ENCODE measurements at places on chromosomes 3 and 15.

GRCh38 chr3:58576716-58577115 is 475 bp downstream of the FAM107A start:
- DNase-seq = no peak

DNA sequence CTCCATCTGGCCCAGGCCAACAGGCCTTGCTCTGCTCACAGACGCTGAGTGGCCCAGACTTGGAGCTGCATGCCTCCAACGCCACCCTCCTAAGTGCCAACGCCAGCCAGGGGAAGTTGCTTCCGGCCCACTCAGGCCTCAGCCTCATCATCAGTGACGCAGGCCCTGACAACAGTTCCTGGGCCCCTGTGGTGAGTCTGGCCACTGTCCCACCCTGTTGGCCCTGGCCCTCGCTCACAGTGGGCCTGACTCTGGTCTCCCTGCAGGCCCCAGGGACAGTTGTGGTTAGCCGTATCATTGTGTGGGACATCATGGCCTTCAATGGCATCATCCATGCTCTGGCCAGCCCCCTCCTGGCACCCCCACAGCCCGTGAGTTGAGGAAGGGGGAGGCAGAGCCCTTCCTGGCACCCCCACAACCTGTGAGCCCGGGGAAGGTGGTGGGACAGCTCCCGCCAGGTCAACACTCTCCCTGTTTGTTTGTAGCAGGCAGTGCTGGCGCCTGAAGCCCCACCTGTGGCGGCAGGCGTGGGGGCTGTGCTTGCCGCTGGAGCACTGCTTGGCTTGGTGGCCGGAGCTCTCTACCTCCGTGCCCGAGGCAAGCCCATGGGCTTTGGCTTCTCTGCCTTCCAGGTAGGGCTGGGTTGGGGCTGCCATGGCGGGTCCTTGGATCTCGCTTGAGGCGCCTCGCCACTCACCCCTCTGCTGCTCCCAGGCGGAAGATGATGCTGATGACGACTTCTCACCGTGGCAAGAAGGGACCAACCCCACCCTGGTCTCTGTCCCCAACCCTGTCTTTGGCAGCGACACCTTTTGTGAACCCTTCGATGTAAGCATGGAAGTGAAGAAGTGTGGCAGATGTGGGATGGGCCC is 10.0 kb downstream of the NT5DC2 start:
- no peak for DNase-seq

DNA sequence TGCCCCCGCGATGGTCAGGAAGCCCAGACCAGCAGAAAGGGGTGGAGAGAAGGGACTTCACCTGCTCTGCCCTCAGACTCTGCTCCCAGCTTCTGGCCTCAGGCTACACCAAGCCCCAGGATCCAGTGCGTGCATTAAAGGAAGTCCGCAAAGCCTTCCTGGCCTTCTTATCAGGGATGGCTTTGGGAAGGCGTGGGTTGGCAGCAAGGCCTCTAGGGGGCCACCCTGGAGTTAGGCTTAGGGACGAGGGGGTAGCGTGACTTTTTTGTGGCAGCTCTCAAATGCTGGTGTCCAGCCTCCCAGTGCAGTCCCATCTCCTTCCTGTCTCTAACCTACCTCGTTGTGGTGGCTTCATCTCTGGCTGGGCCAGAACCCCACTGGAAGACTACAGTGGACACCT is 18.9 kb upstream of the RPL29 start:
- DNase-seq = no peak

DNA sequence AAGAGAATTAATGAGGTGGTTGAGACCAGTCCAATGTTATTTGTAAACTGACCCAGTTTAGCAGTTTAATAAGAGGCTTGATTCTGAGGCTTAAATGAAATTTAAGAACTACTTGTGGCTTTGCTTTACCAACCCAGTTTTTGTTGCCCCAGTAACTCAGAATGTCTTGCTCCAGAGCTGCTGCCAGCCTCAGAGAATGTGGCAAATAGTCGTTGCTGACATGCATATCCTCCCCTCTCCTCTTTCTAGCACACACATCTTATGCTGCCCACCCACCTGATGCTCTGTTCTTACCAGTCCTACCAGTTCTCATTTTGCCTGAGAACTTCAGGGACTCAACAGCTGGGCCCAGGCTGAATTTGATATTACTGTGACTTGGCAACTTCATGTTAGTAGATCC is 92.4 kb upstream of the TSC22D2 start:
- DNase-seq = no peak

GRCh38 chr3:179415377-179415776 is 35.9 kb downstream of the GNB4 start:
- DNase-seq = no peak

DNA sequence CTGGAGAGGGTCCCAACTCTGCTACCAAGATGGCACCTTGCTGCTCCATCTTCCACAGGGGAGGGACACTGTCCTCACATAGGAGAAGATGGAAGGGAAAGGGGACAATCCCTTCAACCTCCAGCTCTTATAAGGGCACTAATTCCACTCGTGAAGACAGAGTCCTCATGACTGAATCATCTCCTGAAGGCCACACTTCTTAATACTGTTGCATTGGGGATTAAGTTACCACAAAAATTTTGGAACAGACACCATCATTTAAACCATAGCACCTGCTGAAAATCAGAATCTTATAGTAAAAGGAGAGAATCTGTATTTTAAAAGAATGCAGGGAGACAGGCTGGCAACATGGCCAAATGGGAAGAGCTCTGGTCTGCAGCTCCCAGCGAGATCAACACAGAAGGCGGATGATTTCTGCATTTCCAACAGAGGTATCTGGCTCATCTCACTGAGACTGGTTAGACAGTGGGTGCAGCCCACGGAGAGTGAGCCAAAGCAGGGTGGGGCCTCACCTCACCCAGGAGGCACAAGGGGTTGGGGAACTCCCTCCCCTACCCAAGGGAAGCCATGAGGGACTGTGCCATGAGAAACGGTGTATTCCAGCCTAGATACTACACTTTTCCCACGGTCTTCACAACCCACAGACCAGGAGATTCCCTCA is 69.4 kb upstream of the LIPC start:
- no peak for DNase-seq

DNA sequence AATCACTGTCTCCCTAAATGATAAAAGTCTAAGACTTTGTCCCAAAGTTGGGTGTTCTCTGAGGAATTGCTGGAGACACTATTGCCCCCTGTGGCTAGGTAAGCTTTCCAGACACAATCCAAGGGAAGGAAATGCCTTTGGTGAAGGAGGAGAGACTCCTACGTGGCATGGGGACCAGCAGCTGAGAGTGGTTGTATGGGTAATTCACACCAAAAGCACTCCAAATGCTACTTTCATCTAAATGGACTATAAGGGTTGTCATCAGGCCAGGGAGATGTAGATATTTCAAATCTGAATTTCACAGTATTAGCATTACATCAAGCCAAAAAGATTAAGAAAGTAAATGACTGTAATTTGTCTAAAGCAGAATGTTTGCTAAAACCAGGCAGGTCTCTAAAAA is 400.8 kb upstream of the THBS1 start:
- no peak for DNase-seq

DNA sequence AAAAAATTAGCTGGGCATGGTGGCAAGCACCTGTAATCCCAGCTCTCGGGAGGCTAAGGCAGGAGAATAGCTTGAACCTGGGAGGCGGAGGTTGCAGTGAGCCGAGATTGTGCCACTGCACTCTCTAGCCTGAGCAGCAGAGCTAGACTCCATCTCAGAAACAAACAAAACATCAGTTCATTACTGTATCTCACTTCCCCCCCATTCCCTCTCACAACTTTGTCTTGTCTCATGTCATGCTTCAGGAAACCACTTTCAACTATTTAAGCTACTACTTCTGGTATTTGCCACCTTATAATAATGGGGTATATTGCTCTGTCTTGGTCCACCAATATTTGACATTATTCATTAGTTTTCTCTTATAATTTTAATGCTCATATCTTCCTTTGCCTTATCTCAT is 26.2 kb downstream of the PIK3CA start:
- DNase-seq = no peak

GRCh38 chr3:111570404-111571030 is 24.6 kb downstream of the ZBED2 start:
- DNase-seq = no peak

GRCh38 chr15:51403072-51403878 is 61.8 kb downstream of the GLDN start:
- DNase-seq = no peak

GRCh38 chr3:100324044-100324443 is 10.5 kb upstream of the NIT2 start:
- no peak for DNase-seq

DNA sequence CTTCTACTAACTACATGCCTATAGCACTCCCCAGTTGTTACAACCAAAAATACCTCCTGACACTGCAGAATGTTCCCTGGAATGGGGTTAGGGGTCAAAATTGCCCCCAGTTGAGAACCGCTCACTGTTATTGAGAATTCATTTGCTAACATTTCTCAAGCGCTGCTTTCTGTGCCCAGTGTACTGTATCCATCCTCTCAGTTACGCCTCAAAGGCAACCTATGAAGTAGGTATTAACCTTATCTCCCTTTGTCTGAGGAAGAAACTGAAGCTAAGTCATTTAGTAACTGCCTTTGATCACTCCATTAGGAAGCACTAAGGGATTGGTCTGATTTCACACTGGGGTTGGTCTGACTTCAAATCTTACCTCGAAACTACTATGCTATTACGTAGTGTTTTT is 70.1 kb downstream of the CADPS start:
- no peak for DNase-seq

- no peak for DNase-seq
Observed at GRCh38 chr15:81625896-81626295, 251.9 kb upstream of the TMC3 start.

DNA sequence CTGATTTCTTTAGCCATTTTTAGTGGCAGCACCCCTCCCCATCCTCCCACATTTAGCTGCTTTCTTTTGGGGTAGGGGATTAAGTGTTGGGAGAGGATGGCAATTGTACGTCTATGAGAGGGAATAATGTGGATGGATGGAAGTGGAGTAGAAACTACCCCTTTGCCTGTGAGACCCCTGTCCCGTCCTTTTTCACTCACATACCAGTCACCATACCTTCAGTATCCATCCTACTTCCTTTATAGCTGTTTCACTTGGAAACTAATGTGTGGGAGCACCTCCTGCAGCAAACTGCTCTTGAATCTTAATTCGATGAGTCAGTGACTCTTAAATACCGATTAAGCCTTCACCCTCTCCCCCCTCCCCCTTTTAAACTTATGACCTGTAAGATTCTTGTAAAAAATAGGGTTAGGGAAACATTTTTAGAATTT is 730 bp downstream of the SPRED1 start:
- no peak for DNase-seq

GRCh38 chr3:5874931-5875341 is 687.4 kb downstream of the EDEM1 start:
- DNase-seq = no peak

GRCh38 chr3:49720855-49721595 is 1.5 kb upstream of the AMIGO3 start:
- DNase-seq = no peak

DNA sequence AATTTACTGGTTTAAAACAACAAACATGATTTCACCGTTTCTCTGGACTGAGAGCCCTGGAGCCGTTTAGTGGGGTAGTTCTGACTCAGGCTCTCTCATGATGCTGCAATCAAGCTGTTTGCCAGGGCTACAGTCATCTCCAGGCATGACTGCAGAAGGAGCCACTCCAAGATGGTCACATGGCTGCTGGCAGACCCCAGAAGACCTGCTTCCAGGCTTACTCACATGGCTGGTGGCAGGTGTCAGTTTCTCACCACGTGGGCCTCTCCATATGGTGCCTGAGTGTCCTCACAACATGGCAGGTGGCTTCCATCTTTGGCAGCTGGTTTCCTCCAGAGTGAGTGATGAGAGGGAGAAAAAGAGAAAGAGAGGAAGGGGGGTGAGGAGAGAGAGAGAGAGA is 378.3 kb upstream of the RGMA start:
- DNase-seq = no peak

GRCh38 chr3:136885357-136886213 is 23.6 kb downstream of the NCK1 start:
- DNase-seq = no peak

DNA sequence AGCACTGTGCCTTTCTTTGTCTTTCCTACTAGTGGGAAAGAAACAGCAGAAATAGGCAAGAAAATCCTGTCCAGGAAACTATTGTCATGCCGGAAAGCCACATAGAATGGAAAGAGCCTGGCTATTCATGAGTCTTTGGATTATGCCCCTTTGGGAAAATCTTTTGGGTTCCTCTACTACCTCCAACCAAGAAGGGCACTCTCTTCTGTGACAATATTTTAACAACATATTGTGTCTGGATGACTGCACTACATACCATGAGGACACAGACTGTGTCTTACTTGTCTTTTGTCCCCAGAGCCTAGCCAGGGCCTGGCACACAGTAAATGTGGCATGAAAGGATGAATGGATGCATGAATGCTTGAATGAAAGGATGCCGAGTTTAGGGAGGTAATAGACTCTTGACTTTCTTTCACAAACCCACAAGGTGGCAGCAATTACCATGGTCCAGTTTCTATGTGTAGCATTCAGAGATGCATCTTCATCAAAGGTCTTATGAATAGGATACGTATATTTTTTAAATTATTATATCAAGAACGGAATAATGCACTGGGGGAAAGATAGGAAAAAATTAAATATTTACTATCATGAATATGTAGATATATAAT is 30.3 kb downstream of the ARL14 start:
- DNase-seq = no peak

DNA sequence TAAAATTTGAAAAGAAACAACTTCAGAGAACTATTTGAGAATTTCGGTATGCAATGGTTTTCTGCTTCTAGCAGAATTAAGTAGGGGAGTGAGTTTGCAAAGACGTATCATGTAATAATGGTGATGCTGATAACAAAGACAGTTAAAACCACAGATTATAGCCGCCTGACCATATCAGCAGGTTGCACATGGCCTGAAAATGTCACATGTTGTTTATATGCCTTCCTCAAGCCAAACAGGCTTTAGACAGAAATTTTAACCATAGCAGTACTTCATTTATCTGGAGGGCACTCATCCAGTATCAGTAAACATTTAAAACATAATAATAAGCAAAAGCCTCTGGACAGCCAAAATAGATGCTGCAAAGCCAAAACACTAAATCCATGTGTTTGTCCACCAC is 131.7 kb downstream of the RYR3 start:
- no peak for DNase-seq

GRCh38 chr3:32406486-32407408 is 15.1 kb downstream of the CMTM7 start:
- DNase-seq = no peak

DNA sequence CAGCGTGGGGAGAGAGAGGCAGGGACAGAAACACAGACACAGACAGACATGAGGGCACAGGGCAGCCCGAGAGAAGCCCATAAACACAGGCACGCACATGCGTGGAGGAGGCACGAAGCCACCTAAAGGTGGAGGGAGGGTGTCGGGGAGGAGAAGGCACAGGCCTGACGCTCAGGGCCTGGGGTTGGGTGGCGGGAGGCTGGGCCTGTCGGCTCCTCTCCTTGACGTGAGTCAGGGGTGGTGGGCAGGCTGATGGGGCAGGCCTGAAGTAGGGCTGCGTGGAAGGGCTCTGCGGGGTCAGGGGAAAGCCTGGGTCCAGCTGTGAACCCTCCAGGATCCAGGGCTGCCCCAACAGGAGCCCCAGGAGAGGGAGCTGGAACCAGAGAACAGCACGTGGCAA is 74.2 kb downstream of the EPHB3 start:
- no peak for DNase-seq

Measured in effector CD8-positive, alpha-beta T cell (primary cell).